ENCODE measurements at places on chromosomes 12 and 14.

- DNase-seq = no peak
Observed at GRCh38 chr12:45235087-45236025, 19.5 kb downstream of the ANO6 start.

DNA sequence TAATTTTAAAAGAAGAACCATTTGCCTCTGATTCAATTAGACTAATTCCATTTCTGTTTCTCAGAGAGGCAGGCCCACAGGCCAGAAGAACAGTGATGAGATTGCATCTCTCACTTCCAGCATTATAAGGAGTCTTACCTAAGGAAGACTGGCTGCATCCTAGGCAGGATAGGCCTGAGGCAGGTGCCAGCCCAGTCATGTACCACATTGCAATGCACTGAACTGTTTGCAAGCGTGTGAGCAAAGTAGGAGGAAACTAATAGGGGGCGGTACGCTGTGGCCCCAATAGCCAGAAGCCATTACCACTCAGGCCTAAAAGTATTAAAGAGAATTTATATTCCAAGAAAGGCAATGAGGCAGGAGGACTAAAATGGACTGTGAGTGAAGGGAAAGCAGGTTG lies 12.1 kb upstream of the CNIH1 start:
- no peak for DNase-seq

DNA sequence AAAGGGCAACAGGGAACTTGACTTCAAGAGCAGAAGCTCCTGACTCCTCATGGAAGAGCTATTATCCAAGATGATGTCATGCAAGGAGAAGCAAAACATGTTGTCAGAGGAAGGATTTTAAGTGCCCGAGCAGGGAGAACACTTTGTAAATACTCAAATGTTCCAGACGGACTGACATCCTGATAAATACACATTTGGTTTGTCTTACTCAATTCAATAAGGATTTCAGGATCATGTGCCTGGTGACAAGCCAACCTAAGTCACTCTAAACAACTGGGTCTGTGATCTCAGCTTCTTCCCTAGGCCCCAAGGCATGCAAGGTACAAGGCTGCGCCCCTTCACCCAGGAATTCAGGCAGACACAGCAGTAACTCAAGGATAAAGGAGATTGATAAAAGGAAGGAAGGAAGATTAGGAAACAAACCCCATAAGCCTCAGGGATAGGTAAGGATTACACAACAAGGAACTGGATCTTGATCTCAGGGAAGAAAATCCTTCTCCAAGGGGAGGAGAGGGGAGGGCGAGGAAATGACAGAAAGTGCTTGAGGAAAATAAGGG lies 26.8 kb upstream of the CEBPE start:
- DNase-seq = no peak

GRCh38 chr14:54746019-54746418 lies 156.6 kb downstream of the GCH1 start:
- no peak for DNase-seq

DNA sequence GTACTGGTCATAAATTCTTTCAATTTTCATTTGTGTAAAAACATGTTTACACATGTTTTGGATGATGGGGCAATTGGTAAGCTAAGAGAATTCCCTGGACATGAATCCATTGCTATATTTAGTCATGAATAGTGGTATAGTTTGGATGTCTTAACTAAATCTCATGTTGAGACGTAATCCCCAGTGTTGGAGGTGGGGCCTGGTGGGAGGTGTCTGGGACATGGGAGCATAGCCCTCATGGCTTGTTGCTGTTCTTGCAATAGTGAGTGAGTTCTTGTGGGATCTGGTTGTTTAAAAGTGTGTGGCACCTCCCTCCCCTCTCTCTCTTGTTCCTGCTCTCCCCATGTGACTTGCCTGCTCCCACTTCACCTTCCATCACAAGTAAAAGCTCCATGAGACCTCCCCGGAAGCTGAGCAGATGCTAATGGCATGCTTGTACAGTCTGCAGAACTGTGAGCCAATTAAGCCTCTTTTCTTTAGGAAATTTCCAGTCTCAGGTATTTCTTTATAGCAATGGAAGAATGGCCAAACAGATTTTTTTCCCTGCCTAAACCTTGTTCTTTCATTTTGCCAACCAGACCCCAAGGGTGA lies 33.6 kb downstream of the CTSG start:
- no peak for DNase-seq

GRCh38 chr12:93514853-93515252 lies 47.5 kb downstream of the MRPL42 start:
- DNase-seq = no peak

DNA sequence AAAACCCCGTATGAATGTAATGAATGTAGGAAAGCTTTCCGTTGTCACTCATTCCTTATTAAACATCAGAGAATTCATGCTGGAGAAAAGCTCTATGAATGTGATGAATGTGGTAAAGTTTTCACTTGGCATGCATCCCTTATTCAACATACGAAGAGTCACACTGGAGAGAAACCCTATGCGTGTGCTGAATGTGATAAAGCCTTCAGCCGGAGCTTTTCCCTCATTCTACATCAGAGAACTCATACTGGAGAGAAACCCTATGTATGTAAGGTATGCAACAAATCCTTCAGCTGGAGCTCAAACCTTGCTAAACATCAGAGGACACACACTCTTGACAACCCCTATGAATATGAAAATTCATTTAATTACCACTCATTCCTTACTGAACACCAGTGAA lies 23.8 kb downstream of the ZNF891 start:
- no peak for DNase-seq

Measured in NCI-H1048 (cell line).